ENCODE measurements at places on chromosomes 11 and 22. TPM values are rescaled to one million over a fixed set of nuclear protein-coding genes. Genes with fewer than 3 reads are reported as not detected.

GRCh38 chr22:37892566-37893335 lies 13.3 kb upstream of the MICALL1 start:
- peak; percentile 64 for DNase-seq

GRCh38 chr22:43798492-43798891 lies 13.6 kb downstream of the EFCAB6 start:
- DNase-seq: peak; percentile 50

DNA sequence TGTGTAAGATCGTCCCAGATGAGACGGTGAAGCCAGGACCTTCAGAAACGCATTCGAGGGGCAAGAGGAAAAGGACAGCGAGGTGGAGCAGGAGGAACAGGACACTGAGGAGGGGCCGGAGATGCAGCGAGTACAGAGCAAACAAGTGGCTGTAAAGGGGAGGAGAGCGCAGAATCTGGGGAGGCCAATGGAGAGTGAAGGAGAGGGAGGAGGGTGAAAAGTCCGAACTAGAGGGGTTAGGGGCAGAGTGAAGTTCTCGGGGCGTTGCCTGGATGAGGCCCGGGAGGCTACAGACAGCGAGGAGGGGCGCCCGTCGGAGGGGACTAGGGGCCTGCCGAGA lies 8.8 kb upstream of the PPIL2 start:
- DNase-seq: no peak

DNA sequence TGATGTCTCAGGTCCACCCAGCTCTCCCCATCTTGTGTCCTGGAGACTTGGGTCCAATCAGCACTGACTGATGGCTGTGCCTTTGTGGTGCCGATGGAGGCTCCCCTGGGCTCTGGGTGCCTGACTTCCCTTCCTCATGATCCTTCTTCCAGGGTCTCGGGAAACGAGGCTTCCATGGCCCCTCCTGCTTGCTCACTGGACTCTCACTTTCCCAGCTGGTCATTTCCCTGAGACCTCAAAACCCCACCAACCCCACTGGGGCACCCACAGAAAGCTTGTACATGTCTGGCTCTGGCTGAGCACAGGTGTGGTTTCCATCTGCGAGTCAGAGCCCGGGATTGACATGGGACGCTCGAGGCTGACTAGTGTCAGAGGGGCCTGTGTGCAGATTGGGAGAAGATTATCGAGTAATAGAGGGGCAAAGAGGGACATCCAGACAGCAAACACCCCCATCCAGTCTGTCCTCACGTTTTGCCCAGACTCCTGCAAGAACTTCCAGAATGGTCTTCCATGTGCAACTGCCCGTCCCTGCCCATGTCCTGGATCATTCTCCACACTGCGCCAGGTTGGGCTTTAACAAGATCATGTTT lies 15.1 kb downstream of the APOL1 start:
- no peak for DNase-seq

Gene GRM5
- 0.01 TPM for polyA plus RNA-seq

DNA sequence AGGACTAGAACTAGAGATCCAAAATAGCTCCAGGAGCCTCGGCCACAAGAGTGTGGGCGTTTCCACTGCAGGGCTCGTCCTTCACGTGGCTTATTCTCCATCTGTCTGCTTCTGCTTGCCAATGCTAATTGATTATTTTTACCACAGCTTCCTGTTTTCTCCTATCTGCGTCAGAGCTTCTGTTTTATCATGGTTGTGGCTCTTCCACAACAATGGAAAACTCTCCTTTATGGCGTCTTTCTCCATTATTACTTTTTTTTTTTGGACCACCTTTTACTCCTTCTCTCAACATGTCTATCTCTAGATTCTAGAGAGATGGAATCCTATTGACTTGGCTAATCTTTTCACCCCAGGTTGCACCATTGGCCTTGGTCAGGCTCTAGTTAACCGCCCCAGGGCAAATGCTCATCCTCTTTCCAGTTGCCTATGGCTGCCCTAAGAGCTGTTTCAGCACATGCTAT lies 25.9 kb downstream of the CAT start:
- peak; percentile 7 for DNase-seq

GRCh38 chr11:17633987-17634775 lies 85.2 kb upstream of the MYOD1 start:
- no peak for DNase-seq

GRCh38 chr11:41895081-41895480 lies 435.6 kb upstream of the LRRC4C start:
- DNase-seq: no peak

Gene CNIH2
- 1.4 TPM for polyA plus RNA-seq

DNA sequence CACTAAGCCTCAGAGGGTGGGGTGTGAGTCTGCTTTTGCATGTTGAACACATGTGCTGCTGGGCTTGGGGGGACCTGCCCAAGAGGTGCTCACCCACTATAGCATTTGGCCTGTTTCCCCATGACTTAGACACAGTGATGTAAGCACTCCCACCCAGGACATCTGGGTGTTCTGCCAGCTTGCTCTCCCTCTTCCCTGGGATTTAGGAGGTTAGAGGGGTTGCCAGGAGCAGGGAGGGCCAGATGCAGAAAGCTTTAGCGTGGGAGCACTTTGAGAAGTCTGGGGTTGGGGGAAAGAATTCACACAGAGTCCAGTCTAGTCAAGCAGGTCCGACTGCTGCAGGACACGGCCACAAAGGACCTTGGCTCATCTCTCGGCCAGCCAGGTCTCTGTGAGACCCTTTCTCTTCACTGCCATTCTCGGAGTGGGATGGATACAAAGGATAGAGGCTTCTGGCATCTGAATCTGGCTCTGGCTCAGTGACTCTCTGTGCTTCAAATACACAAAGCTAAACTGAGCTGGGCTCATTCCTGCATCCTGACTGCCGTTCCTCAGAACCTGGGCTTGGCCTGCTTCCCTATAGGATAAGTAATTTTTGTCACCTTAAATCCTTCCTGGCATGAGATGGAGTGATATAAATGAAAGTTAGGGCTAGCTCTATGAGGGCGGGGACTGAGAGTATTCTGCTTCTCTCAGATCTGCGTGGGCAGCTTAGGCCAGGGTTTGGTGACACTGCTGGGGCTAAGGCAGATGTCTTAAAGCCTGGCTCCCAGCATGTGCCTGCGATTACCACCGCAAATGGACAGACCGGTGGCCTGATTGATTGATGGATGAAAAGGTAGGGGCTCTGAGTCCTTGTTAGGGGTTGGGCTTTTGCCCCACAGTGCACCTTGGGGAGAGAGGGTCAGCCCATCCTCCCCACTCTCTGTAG lies 14.5 kb downstream of the USP2 start:
- no peak for DNase-seq

DNA sequence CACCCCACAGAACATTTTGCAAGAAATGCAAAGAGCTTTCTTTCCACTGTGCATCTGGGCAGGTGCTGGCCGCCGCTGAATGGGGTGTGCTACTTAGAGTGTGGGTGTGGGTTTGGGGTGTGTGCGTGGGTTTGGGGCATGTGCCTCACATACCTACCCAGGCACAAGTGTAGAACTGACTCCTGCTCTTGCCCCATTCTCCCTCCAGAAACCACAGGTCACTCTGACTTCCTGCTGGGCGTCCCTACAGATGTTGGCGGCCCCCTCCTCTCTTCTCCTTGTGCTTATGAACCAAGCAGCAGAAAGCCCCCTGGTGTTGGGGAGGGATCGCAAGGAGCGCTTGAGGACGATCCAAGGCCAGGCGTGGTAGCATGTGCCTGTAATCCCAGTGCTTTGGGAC lies 63.9 kb downstream of the GRIK4 start:
- no peak for DNase-seq

DNA sequence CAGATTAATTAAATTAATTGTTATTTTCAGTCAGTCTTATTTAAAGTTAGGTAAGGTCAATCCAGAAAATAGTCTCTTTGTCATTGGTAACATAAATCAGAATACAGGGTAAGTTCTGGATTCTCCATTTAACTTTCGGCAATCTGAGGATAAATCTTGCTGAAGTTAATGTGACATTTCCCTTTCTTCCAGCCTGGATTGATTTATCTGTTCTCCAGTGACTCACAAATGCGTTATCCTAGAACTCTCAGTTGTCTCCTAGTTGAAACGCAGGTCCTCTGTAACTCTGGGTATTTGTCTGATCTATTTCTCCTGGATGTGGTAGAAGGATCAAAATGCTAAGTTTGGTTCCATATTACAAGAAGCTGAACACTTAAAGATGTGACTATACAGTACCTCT lies 21.0 kb downstream of the OR51E1 start:
- no peak for DNase-seq

DNA sequence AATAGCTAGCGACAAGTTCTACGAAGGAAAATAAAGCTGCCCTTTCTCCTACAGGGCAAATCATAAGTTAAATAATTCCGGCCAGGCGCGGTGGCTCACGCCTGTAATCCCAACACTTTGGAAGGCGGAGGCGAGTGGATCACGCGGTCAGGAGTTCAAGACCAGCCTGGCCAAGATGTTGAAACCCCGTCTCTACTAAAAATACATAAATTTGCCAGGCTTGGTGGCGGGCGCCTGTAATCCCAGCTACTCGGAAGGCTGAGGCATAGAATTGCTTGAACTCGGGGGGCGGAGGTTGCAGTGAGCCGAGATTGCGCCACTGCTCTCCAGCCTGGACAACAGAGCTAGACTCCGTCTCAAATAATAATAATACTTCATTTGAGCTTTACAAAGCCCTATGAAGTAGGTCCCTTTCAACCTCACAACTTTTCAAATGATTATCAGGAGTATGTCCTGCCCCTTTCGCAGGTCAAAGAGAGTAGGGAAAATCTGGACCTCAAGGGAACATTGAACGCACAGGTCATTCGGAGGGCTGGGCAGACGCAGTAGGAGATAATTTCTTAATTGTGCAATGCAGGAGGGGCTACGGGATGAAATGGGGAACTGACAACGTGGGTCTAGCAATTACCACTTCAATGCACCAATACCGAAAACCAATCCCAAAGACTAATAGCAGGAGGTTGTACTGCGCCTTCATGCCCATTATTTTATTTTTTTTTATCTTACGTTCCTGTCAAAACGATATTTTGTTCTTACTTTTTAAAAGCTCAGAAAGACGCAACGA lies 590 bp downstream of the COMMD9 start:
- no peak for DNase-seq

DNA sequence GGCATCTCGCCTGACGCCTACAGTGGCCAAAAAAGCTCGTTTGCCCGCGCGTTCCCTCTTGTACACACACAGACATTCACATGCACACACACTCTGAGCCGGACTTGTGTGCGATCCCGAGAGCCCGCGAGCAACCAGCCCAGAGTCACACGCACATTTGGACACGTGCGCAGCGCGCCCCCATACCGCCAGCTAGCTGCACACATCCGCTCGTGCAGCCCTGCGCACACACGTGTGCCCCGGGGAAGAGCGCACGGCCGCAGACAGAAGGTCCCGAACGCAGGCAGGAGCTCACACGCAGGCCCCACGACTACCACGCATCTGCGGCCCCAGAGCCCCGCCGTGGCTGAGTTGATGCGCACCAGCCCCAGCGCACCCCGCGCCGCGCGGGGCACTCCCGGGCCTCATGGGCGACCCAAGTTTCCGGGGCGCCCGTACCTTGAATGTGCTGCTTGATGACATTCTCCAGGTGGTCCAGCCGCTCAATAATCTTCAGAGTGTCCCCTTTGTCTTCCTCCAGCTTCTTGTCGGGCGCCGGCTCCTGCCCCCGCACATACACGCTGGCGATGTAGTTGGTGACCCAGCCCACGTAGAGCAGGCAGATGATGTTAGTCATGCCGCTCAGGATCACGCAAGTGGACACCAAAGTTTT lies 758 bp downstream of the GALNT18 start:
- peak; percentile 34 for DNase-seq

DNA sequence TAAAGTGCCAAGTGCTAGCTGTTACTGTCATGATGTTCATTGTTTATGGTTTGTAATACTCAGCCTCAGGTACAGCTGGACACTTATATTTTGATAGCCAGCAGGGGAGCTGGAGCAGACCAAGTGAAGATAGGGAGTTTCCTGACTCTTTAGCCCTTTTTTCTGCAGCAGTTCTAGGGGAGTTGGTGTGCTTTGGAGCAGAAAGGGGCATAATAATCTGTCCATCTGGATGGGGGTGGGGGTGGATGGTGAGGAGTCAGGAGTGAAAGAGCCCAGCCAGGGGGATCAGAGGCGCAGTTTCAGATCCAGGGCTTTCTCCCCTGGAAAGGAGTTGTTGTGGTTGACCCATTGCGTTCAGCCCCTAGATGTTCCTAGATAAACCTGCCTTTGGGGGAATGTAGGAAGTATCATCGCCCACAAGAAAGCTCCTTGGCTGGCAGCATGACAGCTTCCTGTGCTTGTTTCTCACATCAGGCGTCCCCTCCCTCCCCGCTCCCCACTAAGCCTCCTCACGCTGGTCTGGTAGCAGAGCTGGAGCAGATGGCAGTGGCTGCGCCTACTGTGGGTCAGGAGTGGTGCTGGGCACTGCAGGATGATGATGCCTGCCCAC lies 41.9 kb downstream of the MED15 start:
- peak; percentile 58 for DNase-seq

DNA sequence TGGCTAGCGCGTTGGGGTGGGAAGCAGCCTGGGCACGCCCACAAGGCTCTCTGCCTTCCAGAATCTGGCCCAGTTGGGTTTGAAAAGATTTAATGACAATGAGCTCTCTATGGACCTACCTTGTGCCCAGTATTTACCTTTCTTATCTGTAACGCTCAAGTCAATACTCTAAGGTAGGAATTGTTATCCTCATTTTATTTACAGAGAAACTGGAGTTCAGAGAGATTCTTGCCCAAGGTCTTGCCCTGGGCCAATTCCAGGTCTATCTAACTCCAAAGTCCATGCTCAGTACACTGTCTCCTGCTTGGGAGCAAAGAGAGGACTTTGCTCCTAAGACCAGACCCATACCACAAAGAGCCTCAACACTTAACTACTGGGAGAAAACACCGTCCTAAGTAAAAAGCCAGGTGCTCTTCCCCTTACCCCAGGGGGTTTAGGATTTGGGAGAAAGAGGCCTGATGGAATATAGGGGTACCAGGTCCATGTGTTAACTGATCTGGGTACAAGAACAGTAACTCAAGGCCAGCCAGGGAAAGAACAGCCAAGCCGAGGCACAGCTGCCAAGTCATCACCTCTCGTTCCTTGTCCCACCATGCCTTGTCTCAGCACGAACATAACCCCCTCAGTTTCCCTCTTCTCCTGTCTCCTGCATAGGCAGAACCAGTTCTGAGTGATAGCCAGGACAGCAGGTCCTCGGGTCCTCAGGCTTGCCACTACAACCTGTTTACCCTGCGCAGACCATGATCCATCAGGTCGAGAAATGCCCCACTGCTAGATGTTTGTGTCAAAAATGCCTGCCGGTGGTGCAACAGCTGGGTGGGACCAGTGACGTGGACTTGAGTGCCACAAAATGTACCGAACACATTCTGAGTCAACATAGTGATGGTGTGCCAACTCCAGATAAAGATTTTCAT lies 14.6 kb downstream of the APOA4 start:
- DNase-seq: peak; percentile 77
